ENCODE measurements at places on chromosomes 3 and 15.

DNA sequence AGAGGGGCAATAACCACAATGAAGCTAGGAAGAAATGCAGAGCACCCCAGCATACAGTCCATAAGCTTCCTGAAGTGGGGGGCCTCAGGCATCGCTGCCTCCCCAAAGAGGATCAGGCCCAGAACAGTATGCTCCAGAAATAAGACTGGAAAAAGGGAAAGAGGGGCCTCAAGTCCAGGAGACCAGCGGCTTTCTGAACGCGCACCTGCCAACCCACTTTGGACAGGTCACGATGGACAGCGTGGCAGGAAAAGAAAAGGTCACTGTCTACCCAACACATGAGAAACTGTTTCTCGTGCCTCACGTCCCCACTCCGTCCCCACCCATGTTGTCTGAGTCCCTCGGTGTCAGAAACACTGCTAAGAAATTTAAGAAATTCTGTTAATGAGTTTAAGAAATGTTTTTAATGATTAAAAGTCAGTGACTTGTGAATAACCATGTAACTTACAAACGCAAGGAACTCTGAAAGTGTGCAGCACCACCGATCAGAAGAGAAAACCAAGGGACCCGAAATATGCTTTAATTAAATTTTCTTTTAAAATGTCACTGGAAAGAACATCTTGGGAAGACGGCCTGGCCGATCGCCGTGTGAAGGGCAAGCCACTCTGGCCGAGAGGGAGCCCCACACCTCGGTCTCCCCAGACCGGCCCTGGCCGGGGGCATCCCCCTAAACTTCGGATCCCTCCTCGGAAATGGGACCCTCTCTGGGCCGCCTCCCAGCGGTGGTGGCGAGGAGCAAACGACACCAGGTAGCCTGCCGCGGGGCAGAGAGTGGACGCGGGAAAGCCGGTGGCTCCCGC is 1.7 kb upstream of the PPARG start:
- no peak for DNase-seq

DNA sequence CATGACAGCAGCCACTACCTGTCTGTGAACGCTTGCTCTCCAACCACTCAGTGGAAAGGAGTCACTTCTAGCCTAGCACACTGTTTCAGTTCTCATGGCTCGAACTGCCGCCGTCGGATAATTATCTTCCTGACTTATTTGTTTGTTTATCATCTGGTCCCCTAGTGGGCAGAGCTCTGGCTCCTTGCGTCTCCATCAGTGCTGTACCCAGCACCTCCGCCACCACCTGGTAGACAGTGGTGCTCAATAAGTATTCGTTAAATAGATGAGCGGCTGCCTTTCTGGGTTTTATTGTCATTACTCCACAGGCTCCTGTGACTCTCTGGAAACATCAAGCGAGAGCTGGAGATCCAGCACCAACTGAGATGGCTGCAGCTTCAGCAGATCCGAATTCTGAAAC is 297.5 kb downstream of the NTRK3 start:
- DNase-seq = no peak

- no peak for DNase-seq
Observed at GRCh38 chr3:136518102-136518501, 234.1 kb downstream of the STAG1 start.

DNA sequence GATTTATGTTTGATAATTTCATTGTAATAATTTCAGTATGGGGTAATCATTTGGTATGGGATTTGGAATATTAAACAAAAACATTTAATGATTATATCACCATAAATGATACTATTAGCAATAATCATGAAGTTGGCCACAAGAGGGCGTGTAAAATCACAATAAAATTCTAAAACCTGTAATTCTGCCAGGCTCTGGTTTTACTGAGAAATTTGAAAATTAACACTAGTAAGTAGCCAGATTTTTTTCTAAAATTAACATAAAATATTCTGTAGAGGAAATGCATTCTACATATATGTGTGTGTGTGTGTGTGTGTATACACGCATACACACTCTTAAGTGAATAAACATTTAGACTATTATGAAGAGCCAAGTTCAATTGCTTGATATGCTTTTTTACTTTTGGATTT is 40.5 kb downstream of the FEZF2 start:
- no peak for DNase-seq

DNA sequence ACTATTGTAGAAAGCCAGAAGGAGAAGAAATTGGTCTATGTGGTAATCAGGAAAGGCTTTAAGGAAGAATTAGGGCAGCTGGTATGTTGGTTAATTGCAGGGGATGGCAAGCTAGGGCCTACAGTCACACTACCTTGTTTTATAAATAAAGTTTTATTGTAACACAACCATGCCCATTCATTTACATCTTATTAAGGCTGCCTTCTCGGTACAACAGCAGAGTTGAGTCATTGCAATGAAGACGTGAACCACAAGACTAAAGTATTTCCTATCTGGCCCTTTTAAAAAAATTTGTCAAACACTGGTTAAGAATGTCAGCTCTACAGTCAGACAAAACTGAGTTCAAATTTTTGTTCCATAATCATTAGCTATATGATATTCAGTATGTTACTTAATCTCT is 8.3 kb downstream of the SERPINI1 start:
- no peak for DNase-seq

Measured in stimulated activated CD4-positive, alpha-beta T cell treated with anti-CD3 and anti-CD28 coated beads, Interleukin-4, amount 100 ng/mL, for 1 hour (primary cell).